A549 treated with Mapracorat at 1 μM for 4 hours (cell line): ENCODE measurements at places on chromosomes 6 and 20. TPM values are rescaled to one million over a fixed set of nuclear protein-coding genes. Genes with fewer than 3 reads are reported as not detected.

PAX1 gene
- 0.06 TPM in 1 of 5 replicates, not detected in the others for total RNA-seq

PARD6B gene
- 2.9 to 4.7 TPM (median 3.5 TPM) in 5 replicates for total RNA-seq

CTCFL gene
- total RNA-seq = not detected in 5 replicates

TBP gene
- 15.0 to 16.9 TPM (median 15.8 TPM) in 5 replicates for total RNA-seq

EPB41L2 gene
- 32.8 to 41.3 TPM (median 36.3 TPM) in 5 replicates for total RNA-seq

IMPG1 gene
- total RNA-seq = not detected in 5 replicates

AVP gene
- not detected in 5 replicates for total RNA-seq

TCP1 gene
- 210 to 241 TPM (median 222 TPM) in 5 replicates for total RNA-seq

CRISP3 gene
- total RNA-seq = not detected in 5 replicates
